ENCODE measurements at places on chromosomes 4 and X.

- no peak for DNase-seq
Measured at GRCh38 chr4:185895866-185896265, 83.9 kb upstream of the SORBS2 start.

GRCh38 chr4:117893207-117893606 lies 141.1 kb upstream of the NDST3 start:
- DNase-seq = no peak

- no peak for DNase-seq
Measured at GRCh38 chrX:96861218-96861617, 22.5 kb upstream of the RPA4 start.

DNA sequence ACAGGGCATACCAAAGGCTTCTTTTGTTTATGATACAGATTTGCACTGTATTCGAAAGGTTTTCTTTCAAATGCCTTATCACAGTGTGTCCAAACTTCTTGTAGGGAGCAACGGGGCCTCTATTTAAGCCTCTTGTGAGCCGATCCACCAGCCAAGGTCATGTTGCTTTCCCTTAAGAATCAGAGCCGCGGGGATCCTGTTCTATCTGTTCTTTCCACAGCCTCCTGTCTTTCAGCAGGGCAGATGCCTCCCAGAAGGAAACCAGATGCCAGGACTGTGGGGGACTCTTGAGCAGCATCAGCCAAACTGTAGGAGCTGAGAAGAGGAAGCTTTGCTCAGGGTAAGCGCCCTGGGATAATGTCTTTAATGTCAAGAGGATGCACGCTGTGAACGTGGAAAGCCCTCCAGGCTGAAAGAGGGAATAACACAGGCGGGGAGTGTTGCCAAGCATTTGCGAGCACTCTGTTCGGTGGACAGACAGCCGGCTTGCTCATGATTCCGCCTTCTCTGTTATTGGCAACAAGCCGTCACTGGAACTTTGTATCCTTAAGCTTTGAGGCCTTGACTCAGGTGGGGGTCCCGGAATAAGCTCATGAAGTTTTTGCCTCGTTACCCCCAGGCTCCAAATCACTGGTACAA lies 279.8 kb upstream of the FRG1 start:
- DNase-seq = no peak

DNA sequence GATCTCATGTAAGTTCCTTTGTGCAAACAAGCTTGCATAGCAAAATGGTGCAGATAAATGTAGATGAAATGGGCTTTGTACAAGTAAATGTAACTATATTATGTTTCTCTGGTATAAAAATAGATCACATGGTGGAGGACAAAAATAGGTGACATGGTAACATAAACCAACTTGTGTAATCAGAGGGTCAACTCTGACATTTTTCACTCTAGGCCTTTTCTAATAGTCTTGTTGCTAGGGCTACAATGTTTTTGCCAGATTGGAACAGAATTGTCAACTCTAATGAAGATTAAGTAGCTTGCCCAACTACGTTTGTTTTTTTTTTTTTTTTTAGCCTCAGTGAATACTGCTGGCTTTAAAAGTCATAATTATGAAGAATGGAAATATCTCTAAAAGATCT lies 11.5 kb downstream of the MAD2L1 start:
- DNase-seq = no peak

GRCh38 chr4:100098011-100098545 lies 92.2 kb downstream of the DDIT4L start:
- DNase-seq = no peak
